ENCODE measurements at places on chromosomes 7 and 10.
A peak's percentile ranks its signal among the peaks of the same experiment; 100 is the strongest.

DNA sequence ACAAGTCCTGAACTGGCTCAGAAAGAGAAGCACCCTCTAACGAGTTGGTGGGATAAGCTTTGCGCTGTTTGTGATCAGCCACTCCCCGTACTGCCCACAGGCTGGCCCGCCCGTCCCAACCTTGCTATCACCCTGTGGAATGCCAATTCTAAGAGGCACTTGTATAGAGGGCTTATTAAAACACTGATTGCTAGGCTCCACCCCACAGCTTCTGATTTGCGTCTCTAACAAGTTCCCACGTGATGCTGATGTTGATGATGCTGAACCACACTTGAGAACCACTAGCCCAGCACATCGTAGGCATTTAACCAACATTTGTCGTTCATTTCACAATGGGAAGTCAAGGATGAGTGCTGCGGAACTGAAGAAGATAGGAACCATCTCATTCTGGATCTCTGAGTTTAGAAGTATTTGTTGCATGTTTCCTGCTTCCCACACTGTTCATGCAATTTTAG is 12.7 kb upstream of the GSAP start:
- no peak for DNase-seq

GRCh38 chr7:154684666-154685563 is 318.0 kb downstream of the PAXIP1 start:
- DNase-seq = no peak

DNA sequence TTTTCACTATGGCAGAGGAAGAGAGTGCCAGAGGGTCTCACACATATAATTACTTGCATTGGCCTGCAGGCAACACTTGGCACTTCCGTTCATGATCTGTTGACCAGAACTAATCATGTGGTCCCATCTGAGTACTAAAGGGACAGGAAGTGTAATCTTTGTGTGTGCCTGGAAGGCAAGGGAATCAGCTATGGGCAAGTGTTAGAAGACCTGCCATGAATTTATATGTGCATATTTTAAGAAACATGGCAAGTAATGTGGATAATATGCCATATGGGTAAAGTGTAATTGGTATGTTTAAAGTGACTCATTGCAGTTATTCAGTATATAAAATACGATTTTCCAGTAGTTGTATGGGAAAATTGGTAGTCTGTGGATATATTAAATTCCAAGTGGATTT is 46.1 kb downstream of the CCSER2 start:
- DNase-seq = no peak

- no peak for DNase-seq
Observed at GRCh38 chr10:26821699-26822570, 38.8 kb downstream of the ABI1 start.

DNA sequence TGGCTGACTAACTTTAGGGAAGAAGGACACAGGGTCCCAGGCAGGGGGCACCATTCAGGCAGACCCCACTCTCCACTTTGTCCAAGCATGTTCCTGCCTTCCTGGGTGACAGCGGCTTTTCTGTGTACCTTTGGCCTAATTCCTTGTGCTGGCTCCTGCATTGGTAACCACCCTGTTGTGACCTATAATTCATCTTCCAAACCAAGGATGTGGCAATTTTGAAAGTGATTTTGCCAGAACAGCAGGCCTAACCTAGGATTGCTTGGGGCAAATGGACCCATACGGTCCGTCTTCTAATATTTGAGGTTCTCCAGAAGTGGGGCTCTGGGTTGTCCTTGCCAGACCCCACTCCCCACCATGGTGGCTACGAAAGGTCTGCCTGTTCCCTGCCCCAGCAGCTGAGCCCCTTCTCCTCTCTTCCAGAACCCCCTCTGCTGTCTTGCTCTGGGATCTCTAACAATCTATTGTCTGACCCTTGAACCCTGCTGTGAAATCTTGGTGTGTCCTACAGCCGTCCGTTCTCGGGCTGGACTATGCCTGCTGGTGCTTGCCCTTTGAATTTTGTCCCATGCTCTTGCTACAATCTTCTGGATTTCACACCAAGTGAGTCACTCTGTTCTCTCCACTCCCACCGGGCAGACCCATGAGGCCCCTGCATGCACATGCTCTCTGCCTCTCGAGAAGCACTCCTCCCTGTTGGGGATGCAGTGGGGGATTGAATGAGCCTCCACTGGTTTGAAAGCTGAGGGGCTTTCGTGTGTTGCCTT is 316.0 kb downstream of the CXCL12 start:
- peak; percentile 60 for DNase-seq

DNA sequence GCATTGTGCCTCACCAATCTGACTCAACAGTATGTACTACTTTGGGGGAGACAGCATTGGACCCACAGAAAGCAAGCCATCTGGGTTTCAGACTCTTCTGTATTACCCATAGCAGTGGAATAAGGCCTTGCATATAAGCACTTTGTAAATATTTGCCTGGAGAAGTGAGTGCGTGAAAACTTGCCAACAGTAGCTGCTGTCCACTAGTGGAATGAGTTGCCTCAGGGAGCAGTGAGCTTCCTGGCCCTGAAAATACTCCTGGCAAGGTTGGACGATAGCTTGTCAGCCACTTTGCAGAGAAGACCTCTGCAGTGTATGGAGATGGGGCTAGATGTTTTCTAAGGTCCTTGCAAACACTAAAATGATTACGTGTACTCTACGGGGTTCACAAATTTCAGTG is 21.6 kb downstream of the GARS1 start:
- no peak for DNase-seq
